ENCODE measurements at places on chromosomes 16 and 17.

- no peak for DNase-seq
These were observed 142.0 kb downstream of the SSH2 start for GRCh38 chr17:29787995-29788394.

DNA sequence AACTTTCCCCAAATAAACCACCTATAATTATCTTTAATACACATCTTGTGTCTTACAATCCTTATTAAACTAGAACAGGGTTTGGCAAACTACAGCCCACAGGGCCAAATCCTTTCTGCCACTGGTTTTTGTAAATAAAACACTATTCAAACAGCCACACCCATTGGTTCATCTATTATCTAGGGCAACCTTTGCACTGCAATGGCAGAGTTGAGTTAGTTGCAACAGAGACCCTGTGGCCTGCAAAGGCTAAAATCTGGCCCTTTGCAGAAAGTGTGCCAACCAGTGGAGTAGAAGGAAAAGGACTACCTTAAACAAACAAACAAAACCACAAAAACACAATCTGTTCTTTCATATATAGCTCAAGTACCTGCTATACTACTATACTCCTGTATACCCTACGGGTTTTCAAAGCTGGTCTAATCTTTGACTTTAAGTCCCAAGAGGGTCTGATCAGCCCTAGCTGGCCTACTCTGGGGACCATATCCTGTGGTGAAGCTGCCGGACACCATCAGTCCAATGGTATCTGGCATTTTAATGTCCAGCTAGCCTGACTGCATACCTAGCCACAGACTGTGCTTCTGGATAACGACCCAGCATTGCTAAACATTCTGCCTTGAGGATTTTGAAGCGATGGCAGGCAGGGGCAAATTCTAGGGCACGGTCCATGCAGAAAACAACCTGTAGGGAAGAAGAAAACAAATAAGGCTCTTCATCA lies 23.3 kb downstream of the CNP start:
- DNase-seq: no peak

GRCh38 chr16:7338826-7339225 lies 6.2 kb downstream of the RBFOX1 start:
- no peak for DNase-seq

DNA sequence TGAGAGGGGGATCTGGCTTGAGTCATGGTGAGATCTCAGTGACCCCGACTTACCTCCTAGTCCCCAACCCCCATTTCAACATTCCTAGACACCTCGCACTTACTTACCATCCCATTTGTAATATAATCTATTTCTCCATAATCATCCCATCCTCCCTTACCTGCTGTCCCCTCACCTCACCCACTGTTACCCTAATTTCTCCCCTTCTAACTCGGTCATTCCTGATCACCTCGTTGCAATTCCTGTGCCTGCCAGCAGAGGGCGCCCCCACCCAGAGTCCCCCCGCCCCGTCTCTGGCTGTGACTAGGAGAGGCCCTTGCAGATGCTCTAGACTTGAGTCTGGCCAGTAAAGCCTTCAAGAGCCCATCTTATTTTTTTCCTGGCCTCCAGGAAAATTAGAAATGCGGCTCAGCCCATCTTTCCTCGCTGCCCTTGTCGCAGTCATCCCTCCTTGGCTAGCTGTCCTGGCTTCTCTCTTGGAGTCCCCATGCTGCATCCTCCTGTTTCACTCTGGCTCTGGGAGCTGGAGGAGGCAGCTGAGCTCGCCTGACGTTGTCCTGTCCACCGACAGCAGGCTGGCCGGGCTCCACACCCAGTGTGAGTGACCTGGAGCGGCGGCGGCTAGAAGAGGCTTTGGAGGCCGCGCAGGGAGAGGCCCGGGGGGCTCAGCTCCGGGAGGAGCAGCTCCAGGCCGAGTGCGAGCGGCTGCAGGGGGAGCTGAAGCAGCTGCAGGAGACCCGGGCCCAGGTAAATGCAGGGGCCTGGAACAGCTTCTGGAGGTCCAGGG lies 5.0 kb downstream of the TBKBP1 start:
- DNase-seq: no peak

DNA sequence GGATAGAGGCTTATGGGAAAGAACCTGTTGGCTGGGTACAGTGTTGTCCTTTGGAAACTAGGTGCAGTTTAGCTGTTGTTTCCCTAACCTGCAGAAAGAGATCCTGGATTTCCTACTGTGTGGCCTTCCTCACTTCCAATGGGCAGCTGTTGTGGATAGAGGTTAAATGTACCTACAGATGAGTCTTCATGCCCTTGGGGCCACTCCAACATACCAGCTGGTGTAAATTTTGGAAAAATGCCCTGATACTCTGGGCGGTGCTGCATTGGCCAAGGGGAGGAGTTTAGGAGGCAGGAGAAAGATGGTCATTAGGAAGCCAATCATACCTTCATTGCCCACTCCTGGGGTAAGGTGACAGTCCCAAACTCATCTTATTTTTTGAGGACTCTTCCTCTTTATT lies 70.2 kb downstream of the SNX11 start:
- DNase-seq: no peak

GRCh38 chr17:64599187-64599676 lies 62.9 kb downstream of the SMURF2 start:
- DNase-seq: no peak

DNA sequence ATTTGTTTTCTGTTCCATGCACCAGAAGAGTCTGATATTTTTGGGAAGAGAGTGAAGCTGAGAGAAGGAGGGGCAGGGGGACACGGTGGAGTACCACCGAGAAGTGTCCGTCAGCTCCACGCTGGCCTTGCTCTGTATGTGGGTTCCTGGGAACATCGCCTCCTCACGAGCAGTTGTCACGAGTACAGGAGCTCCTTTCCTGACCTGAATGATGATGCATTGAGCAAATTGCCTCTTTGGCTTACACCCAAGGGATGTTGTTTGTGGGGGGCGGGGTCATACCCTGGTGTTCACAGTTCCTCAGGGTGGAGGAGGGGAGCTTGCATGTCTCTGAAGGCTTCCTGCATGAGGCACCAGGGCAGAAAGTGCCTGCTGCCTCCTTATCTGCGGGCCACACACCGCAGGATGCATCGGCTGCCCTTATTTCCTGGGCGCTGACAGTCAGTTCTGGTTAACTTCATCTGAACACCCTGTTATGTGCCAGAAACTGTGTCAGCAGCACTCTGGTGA lies 36.2 kb downstream of the RGS9 start:
- no peak for DNase-seq

GRCh38 chr17:74904687-74905409 lies 11.4 kb upstream of the FADS6 start:
- DNase-seq: no peak

- DNase-seq: no peak
These were observed 2.0 kb downstream of the DNASE1L2 start for GRCh38 chr16:2238150-2238837.

DNA sequence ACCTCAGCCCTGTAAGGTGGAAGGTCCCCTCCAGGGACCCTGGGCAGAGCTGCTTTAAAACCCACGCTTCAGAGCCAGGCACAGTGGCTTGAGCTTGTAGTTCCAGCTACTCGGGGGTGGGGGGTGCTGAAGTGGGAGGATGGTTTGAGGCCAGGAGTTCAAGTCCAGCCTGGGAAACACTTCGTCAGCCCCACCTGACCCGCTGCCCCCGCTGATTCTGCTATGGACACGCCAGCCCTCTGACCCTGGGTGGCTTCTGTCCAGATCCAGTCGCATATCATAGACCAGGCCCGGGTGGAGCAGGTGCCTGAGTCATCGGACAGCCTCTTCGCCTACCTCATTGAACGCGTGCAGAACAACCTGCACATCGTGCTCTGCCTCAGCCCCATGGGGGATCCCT lies 35.2 kb upstream of the KDM6B start:
- DNase-seq: no peak

DNA sequence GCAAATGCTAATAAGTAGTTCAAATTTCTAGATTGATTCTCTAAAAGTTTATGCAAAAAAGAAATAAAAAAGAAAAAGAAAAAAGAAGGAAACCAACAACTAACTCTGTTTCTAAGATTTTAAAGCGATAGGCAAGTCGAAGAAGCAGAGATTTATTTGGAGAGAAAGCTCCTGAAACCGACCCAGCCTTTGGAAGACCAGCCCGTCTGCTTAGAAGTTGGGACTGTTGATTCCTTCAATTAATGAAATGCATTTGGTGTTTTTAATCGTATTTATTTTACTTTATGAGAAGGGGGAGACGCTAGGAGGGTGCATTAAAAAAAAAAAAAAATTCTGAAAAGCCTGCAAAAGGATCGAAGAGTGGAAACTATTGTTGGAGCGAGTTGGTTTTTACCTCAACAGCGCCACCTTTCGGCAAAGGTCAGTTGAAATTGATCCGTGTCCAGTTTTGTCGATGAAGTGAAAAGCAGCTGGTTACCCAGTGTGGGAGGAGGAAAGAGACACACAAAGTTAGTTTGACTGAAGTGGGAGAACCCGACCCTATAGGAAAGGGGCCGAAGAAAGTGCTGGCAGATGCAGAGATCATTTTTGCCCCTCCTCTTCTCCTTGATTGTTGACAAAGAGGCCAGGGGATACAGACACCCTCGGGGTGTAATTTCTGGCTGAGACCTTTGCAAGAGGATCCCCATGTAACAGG lies 1.5 kb upstream of the MAF start:
- DNase-seq: peak; percentile 81

- DNase-seq: no peak
These were observed 74.6 kb downstream of the ZNF18 start for GRCh38 chr17:11922638-11923037.

GRCh38 chr17:37752482-37752881 lies 7.6 kb upstream of the HNF1B start:
- no peak for DNase-seq

GRCh38 chr16:50644729-50645128 lies 36.4 kb downstream of the SNX20 start:
- no peak for DNase-seq

- peak; percentile 72 for DNase-seq
These were observed 601 bp downstream of the PHKB start for GRCh38 chr16:47461598-47462266.

GRCh38 chr17:58329810-58330537 lies 1.4 kb upstream of the TSPOAP1 start:
- no peak for DNase-seq

GRCh38 chr16:87201790-87202189 lies 115.4 kb downstream of the C16orf95 start:
- DNase-seq: no peak
